Thymus (tissue), 14 donors: ENCODE measurements at places on chromosomes 4 and X. TPM values are rescaled to one million over a fixed set of nuclear protein-coding genes. Genes with fewer than 3 reads are reported as not detected.

- no peak for DNase-seq
Measured at GRCh38 chr4:63393544-63393943, 1015.7 kb downstream of the TECRL start.

MAGEB17 gene
- not detected for total RNA-seq

- no peak for DNase-seq
Measured at GRCh38 chrX:45083314-45083713, 117.4 kb downstream of the DIPK2B start.

CXXC4 gene
- total RNA-seq = 1.2 TPM

DNA sequence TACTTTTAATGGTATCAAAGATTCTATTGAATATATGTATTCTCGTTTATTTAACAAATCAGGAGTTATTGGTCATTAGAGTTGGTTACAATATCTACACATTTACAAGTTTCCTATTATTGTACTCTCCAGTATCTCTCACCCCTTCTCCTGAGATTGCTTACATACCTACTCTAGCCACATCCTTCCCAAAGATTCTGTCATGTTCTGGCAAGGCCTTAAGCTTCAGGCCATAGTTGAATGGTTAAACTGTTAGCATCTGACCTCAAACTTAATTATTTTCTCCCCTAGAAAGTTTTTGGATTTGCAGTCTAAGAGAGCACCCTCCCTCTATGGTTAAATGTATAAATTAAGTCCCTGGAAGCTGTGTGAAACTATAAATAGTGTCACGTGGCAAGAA lies 784.2 kb downstream of the GLUD2 start:
- no peak for DNase-seq

- DNase-seq = no peak
Measured at GRCh38 chrX:85988353-85988752, 59.0 kb downstream of the CHM start.

LRIT3 gene
- total RNA-seq = 0.09 TPM

GRCh38 chr4:15479089-15479912 lies 9.6 kb downstream of the CC2D2A start:
- DNase-seq = peak; percentile 39

- no peak for DNase-seq
Measured at GRCh38 chr4:27638163-27638915, 777.7 kb downstream of the STIM2 start.
